GM12892 (cell line): ENCODE measurements at places on chromosomes 16 and 17.

- no peak for DNase-seq
Observed at GRCh38 chr17:66379996-66380395, 77.6 kb downstream of the PRKCA start.

- no peak for DNase-seq
Observed at GRCh38 chr17:49079840-49080663, 52.5 kb upstream of the B4GALNT2 start.

GRCh38 chr17:60165223-60165622 lies 15.4 kb downstream of the CA4 start:
- DNase-seq: no peak

GRCh38 chr16:4522051-4522581 lies 16.5 kb downstream of the CDIP1 start:
- DNase-seq: no peak

DNA sequence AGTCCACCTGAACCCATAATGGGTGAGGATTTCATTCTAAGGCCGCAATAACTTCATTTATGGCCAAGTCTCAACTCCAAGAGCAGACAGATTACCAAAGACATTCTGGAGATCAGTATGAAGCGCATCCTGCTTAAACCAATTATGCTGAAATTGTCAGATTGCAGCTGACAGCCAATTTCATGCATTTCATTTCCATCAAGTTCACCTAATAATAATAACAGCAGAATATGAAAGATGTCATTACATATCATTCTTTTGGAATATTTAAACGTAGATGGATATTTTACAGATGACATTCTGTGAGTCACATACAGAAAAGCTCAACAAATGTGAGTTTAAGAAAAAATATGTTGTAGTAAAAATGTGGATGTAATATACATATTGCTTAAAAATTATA lies 54.9 kb upstream of the NACA2 start:
- DNase-seq: no peak

DNA sequence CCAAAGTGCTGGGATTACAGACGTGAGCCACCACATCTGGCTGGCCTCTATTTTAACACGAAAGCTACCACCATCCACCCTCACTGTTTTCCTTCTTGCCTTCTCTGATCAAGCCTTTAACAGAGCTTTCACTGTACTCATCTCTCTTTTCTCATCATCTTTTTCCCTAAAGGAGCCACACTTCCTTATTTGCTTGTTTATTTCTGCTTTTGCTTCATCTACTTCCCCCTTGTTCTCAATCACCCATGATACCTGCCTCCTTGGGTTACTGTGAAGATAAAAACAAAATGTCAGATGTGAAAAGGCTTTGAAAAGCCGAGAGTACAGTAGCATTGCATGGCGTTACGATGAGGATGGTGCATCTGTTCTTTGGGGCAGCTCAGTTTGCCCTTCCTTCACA lies 79.9 kb downstream of the ZNF18 start:
- DNase-seq: no peak

GRCh38 chr16:2795395-2796143 lies 2.7 kb upstream of the PRSS41 start:
- DNase-seq: no peak

- DNase-seq: no peak
Observed at GRCh38 chr16:87057211-87057881, 259.8 kb downstream of the C16orf95 start.

- no peak for DNase-seq
Observed at GRCh38 chr16:57555831-57556230, 13.4 kb downstream of the ADGRG5 start.

- no peak for DNase-seq
Observed at GRCh38 chr16:2948807-2949704, 15.0 kb upstream of the KREMEN2 start.

DNA sequence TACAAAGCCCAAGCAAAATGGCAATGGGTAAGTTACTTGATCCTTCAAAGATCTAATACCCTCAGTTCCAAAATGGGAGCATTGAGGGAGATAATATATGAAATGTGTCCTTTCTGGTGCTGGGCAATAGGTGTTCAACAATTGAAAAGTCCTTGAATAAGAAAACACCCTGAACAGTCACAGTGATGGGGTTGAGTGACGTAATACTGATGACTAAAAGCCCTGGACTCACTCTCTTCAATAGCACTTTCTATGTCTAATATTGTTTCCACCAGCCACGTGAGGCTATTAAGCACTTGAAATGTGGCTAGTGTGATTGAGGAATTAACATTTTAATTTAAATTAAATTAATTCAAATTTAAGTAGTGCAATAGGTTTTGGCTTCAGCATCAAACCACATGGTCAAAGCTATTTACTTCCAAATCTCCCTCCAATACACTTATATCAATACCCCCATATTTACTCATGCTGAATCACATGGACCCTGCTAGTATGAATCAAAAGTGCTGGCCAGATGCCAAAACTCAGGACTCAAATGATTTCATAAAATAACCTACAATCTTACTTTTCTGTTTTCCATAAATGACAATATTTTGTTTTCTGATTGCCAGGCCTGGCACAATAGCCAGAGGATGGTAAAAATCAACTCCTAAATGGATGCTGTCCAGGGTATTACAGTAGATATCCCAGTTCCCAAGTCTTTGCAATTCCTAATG lies 516.2 kb downstream of the HAPSTR1 start:
- DNase-seq: no peak

DNA sequence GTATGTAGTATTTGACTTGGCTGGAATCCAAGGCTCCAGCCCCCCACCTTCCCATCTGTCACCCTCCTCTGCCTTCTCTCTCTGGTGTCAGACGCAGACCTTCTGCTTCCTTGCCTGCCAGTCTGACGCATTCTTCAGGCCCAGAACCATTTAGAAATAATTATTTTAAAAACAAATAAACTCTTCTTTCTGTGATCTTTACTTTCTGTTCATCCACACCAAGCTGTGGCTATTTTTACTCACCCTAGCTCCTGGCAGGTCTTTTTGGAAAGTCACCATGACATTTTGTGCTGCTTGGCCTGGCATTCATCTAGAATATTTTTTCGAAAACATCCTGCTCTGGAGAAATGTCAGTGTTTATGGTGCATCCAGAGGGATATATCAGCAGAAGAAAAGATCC lies 330.7 kb upstream of the ASIC2 start:
- no peak for DNase-seq

DNA sequence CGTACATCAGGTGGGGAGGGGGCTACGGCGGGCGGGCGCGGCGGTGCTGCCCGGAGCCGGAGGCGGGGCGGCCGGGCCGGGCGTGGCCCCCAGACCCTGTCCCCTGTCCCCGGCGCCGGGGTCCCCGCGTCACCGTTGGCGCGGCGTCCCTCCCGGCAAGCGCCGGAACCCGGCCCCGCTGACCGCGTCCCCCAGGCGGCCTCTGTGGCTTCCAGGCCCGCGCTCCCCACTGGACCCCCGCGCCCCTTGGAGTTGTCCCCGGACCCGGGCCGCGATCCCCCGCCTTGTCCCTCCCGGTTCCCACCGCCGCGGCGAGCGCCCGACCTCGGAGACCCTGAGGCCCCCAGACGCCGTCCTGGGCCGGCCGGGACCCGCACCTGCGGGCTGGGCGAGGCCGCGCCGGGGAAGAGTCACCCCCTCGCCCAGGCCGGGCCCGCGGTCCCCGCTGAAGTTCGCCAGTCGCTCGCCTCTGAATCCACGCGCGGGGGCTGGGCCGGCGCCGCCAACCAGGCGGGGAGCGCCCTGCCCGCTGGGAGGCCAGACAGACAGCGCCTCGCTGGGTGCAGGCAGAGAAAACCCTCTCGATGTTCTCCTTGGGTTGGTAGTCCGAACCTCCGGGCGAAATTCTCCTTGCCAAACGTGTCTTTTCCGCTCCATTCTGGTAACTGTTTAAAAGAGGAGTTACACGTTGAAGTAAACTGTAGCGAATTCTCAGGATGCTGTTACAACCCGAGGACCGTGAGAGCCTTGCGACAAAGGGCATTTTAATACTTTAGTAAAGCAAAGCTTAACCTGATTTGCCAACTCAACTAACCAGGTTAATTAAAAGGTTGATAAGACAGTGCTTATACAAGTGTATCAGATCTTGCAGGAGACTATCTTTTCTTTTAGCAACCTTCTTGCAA lies 761 bp downstream of the GAN start:
- DNase-seq: peak; percentile 38

GRCh38 chr17:43444223-43445008 lies 39.4 kb upstream of the DHX8 start:
- DNase-seq: no peak

DNA sequence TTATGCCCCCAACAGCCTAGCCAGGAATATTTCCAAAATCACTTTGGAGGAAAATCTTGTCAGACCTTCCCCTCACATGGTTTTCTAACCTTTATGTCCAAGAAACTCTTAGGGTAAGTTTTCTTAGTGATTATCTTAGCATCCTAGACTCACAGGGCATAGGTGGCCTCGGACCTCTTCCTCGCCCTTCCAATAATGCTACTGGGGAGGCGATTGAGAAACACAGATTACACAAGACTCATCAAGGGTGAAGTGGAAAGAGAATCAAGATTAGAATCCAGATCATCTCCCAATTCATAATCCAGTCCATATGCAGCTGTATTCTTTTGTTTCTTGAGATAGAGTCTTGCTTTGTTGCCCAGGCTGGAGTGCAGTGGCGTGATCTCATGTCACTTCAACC lies 358.4 kb upstream of the CDH5 start:
- no peak for DNase-seq

- no peak for DNase-seq
Observed at GRCh38 chr17:67994817-67995569, 1.3 kb downstream of the C17orf58 start.

- no peak for DNase-seq
Observed at GRCh38 chr17:13734880-13735279, 133.2 kb upstream of the HS3ST3A1 start.

DNA sequence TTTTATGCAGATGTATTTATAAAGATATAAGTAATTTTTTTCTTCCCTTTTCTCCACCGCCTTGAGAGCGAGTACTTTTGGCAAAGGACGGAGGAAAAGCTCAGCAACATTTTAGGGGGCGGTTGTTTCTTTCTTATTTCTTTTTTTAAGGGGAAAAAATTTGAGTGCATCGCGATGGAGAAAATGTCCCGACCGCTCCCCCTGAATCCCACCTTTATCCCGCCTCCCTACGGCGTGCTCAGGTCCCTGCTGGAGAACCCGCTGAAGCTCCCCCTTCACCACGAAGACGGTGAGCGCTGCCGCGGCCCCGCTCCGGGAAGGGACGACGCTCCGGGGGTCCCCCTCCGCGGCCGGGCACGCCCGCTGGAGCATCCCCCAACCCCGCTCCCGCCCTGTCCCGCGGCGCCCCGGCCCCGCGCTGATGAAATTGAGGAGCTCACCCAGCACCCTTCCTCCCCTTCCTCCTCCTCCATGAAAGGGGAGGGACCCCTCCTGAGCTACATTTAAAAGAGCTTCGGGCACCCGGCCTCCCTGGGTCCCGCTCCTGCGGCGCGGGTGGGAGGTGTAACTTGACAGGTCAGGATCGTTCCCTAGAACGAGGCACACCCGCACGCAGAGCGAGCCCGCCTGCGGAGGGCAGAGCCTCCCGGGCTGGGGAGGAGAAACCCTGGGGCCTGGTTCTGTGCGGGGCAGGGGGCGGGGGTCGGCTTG lies 706 bp downstream of the HLF start:
- DNase-seq: no peak

DNA sequence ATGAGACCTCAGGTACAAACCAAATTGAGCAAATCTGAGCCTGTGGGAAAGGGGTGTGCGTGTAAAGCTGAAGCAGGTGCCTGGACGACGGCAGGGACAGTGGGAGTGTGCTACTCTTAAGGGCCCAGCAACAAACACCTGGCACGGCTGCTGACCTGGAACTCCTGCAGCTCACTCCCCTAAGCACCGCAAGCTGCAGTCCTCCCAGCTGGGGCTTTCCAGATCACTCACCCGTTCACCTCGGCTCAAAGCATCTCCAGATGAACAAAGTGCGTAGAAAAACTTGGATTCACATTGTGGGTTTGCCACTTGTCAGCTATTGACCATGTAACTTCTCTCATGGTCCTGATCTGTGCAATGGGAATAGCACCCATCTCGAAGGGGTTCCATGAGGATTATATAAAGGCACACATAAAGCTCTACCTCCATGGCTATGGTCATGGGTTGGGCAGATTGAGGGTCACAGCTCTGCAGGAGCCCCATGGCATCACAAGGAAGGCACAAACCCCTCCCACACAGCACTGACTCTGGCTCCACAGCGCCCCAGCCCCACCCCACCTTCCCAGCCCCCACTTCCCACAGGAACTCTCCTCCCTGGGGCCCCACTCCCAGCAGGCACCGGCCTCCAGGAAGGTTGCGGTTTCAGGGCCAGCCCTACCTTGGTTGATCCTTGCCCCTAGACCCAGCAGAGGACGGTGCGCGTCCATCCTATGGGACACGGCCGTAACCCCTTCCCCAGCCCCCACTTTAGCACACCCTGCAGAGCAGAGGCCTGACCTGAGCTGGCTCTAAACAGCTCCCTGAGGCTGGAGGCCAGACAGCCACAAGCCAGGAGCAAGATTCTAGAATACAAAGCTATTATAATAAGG lies 21.9 kb downstream of the ST3GAL2 start:
- DNase-seq: peak; percentile 72

DNA sequence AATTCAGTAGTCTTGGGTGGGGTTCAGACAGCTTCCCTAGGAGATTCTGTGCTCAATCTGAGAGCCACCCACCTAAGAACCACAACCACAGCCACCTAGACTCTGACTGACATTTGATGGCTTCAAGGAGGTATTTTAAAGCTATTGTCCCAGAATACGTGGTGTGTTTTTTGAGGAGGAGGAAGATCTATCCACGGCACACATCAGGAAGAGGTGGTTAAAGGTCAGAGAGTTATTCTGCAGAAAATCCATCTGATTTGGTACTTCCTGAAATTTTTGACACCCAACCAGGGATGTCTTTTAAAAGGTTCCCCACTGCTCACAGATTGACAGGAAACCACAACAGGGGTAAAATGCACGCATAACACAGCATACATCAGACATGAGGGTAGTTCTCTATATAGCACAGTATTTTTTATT lies 25.1 kb downstream of the SMARCE1 start:
- no peak for DNase-seq

GRCh38 chr17:4858882-4859260 lies 25.7 kb downstream of the MINK1 start:
- DNase-seq: no peak

DNA sequence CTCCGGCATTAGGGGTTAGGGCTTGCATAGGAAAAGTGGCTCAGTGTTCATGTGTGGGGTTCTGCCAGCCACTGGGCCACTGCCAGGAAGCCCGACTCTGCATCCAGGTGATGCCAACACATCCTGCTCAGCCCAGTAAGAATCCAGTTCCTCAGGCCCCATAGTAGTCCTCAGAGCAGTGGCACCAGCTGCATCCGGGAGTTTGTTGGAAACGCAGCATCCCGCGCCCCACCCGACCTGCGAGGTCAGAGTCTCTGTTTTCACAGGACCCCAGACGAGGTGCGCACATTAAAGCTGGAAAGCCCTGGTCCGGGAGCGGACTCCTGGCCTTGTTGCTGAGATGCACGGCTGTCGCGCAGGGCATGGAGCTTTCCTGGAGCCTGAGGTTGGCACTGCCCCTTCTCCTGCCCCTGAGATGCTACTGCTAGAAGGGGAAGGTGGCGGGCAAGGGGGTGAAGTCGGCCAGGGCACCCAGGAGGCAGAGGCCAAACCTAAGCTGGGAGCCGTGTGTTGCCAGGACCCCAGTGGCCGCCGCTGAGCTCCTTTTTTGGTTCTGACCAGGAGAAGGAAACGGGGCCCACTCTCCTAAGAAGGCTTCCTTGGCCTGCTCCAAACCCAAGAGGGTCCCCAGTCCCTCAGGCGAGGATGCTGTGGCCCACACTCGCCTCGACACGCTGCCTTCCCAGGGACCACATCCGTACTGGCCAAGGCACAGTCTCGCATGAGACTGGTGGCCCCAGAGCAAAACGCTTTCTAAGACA lies 44.4 kb downstream of the NOS2 start:
- DNase-seq: no peak

GRCh38 chr17:54544249-54544648 lies 356.4 kb upstream of the TOM1L1 start:
- no peak for DNase-seq
